ENCODE measurements at places on chromosomes 6 and 20. TPM values are rescaled to one million over a fixed set of nuclear protein-coding genes. Genes with fewer than 3 reads are reported as not detected.
A peak's percentile ranks its signal among the peaks of the same experiment; 100 is the strongest.

DNA sequence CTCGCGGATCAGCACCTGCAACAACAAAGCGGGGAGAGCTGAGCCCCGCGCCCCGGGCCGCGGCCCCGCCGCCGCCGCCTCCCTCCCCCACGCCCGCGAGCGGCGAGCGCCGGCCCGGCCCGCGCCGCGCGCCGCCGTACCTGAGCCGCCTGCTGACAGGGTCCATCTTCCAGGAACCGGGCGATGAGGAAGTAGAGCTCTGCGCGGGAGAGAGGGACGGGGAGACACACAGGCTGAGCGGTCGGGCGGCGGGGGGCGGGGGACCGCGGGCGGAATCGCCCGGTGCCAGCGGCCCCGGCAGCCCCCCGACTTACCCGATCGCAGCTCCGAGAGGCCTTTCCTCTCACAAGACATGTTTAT, 359 bp downstream of the PHIP start:
- peak; percentile 53 for DNase-seq

- no peak for DNase-seq
Measured at GRCh38 chr6:75149696-75150095, 56.2 kb downstream of the COL12A1 start.

The THBS2 gene
- total RNA-seq: 11.5 TPM

The LY86 gene
- total RNA-seq: 10.0 TPM

The SLC35F1 gene
- total RNA-seq: 0.60 TPM

The FOXP4 gene
- 15.0 TPM for total RNA-seq

- peak; percentile 16 for DNase-seq
Measured at GRCh38 chr6:137677709-137678108, 183.5 kb upstream of the OLIG3 start.

GRCh38 chr6:168158213-168158979, 79.4 kb upstream of the FRMD1 start:
- no peak for DNase-seq

The CRISP2 gene
- total RNA-seq: not detected

DNA sequence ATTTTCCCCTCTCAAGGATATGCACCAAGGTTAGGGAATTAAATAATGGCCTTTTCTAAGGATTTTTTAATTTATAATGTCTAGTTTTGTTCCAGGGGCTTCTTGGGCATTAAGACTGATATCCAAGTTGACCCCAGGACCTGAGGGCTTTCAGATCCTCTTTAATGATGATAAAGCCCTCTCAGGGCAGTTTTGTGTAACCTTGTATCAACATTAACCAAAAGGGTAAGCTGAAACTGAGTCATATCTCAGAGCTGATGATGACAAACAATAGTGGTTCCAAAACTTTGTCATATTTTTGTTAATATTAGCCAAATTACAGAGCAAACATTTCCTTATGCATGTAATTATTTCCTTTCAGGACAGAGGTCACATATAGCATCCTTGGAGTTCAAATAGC, 309.4 kb upstream of the MAN1A1 start:
- no peak for DNase-seq

- no peak for DNase-seq
Measured at GRCh38 chr6:113923526-113923925, 47.4 kb downstream of the HDAC2 start.

The PCMT1 gene
- total RNA-seq: 25.8 TPM

The TAGAP gene
- 7.9 TPM for total RNA-seq

The NNAT gene
- 11.3 TPM for total RNA-seq

DNA sequence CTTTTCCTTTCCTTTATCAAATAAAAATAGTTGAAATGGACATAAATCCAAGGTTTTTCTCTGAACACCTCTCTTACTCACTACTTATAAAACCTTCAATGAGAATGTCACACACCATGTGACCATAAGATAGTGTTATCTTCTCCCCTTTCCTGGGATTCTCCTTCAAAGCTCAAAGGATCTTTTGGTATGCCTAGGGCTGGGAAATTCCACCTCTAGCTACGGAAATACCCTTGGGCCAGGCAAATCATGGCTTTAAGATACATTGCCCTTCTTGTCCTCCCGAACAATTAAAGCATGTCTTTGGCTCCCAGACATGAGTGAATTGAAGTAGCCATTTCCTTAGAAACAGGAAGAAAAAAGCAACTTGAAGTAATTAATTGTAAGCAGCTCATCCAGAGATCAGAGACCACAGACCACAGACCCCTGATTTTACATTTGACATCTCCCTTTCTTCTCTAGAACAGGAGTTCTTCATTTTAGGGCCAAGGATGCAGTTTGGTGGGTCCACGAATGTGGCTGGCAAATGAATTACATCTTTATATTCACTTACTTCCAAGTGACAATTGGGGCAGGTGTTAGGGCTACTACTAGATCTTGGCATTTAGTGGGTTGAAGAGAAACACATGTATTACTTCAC, 4.1 kb downstream of the PLCB4 start:
- no peak for DNase-seq

DNA sequence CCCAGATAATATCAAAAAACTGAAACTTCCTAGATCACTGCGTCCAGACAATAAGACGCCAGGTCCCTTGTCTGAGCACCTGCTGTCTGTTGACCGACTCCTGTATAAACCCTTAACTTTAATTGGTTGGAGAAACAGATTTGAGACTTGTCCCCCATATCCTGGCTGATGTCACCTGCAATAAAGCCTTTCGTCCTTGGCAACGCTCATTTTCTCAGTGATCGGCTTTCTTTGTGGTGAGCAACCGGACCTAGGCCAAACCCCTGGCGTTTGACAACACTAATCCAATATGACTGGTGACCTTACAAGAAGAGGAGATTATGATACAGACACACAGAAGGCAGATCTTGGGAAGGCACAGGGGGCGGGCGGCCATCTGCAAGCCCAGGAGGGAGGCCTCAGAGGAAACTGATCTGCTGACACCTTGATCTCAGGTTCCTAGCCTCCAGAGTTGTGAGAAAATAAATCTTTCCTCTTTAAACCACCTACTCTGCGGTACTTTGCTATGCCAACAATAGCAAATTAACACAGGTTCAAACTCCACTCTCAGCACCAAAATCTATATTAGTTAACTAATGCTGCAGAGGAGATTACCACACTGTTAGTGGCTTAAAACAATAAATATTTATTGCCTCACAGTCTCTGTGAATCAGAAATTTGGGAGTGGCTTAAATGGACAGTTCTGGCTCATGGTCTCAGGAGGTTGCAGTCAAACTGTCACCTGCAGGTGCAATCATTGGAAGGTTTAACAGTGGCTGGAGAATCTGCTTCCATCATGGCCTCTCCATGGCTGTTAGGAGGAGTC, 178.7 kb downstream of the OTOR start:
- no peak for DNase-seq

The E2F1 gene
- total RNA-seq: not detected

GRCh38 chr6:158040051-158040803, 58.6 kb downstream of the SYNJ2 start:
- DNase-seq: no peak

- peak; percentile 25 for DNase-seq
Measured at GRCh38 chr20:50729901-50730764, 1.2 kb upstream of the PARD6B start.

The JPH2 gene
- total RNA-seq: 216 TPM

- no peak for DNase-seq
Measured at GRCh38 chr6:27795697-27796494, 116.3 kb downstream of the OR2B2 start.

GRCh38 chr6:136579800-136580199, 29.6 kb upstream of the MAP7 start:
- no peak for DNase-seq

DNA sequence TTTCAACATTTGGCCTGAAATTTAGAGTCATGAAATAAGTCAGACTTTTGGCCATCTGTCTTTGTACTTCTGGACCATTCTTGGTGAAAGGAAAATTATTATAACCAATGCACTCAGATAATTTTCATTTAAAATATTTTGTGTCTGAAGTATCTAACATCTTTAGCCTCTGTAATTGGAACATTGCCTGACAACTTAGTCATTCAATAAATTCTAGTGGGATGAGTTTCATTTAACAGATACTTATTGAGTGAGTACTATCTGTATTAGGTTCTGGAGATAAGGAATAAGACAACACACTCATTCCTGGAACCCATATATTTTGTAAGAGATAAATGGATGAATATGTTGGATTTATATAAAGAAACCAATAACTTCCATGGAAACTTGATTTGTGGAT, 536.0 kb downstream of the BCKDHB start:
- DNase-seq: no peak

GRCh38 chr20:50146214-50146613, 7.3 kb downstream of the PEDS1 start:
- no peak for DNase-seq

DNA sequence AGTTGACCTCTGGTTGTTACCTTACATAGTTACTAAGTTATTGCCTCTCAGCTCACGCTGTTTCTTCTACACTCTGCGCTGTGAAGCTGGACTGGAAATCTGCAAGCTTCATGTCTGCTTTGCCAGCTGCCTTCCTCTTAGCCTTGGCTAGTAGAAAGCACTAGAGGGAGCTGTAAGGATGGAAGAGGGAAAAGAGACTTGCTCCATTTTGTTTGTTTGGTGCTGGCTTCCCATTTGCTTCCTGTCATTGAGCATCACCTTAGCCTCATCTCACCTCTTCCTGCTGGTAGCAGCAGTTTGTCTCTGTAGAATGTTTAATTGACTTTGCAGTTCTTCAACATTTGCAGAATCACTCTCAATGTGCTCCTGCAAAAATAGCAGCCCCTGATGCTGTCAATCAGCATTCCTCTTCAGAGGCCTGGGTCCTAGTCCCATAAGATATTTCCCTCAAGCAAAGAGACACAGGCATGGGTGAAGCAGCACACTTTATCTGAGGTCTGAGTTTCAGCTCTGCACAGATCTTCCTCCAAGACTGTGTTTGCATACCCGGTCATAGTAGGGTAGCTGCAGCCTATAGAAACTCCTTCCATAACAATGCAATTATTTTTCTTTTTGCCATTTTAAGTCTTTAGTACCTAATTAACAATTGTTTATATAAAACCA, 302.2 kb upstream of the EPHA7 start:
- no peak for DNase-seq

DNA sequence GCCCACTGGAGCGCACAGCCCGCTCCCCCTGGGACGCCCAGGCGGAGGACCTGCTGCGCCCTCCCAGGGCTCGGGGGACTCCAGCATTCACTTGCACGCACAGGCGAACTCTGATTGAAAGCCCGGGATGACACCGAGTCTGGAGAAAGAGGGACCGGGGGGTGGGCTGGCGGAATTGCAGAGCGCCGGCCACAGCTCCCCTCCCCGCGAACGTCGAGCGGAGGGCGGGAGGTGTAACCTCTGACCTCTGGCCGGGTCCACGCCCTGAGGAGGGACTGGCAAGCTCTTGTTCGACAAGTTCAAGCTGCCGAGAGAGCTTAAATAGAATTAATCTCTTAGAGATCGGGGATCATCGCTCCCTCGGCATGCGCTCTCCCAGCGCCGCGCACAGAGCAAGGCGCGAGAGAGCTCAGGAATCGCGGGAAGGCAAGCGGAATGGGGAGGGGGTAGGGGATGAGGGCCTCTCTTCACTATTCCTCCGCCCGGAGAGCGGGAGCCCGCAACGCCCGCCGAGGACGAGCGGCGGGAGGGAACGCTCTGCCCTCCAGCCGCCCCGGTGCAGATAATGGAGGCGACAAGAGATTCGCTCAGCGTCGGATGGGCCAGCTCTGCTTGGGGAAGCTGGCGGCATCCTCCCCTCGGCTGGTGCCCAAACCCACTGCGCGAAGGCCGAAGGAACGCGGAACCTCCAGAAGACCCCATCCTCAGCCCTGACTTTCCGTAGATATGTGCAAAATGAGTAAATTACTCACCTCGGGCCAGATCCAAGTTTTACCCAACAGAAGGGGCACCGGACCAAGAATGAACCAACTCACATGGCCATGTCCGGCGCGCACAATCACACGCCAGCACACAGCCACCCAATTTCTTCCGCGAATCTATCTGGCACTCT, 761 bp upstream of the NR2E1 start:
- DNase-seq: no peak

The ASCC3 gene
- 15.7 TPM for total RNA-seq

DNA sequence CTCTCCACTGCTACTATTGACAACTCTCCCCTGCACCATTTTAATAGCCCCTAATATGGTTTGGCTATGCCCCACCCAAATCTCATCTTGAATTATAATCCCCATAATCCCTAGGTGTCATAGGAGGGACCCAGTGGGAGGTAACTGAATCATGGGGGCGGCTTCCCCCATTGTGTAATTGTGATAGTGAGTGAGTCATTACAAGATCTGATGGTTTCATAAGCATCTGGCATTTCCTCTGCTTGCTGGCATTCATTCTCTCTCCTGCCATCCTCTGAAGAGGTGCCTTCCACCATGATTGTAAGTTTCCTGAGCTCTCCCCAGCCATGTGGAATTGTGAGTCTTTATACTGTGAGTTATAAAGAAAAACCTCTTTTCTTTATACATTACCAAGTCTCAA, 74.1 kb upstream of the TCF21 start:
- DNase-seq: no peak

DNA sequence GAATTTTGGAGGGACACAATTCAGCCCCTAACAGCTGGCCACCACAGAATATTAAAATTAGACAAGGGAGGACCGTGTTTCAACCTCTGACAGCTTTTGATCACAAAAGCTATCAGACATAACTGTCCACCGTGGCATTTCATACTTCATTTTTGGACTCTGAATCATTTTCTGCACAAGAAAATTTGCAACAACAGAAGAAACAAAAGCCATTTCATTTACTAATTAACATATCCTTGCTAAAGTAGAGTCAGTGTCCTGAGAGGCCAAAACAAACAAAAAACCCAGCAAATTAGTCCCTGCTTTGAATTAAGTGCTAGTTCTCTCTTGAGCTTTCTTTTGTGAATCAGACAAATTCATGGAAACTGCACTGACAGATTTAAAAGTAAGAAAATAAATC, 17.6 kb upstream of the COL12A1 start:
- no peak for DNase-seq

DNA sequence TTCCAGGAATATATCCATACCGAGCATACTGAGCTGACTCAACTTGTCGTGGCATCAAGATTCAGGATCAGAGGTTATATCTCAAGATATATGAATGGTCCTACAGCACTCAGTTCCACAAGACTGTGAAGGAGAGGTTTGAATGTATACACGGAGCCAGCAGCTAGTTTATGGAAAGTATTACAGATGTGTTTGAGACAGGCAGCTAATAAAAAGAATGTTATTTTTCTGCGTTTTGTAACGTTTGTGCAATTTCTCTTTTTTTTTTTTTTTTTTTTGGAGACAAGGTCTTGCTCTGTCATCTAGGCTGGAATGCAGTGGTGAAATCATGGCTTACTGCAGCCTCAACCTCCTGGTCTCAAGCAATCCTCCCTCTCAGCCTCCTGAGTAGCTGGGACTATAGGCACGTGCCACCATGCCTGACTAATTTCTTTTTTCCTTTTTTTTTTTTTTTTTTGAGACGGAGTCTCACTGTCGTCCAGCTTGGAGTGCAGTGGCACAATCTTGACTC, 3.4 kb upstream of the FAM110A start:
- no peak for DNase-seq

The DLK2 gene
- not detected for total RNA-seq

The TINAG gene
- total RNA-seq: 155 TPM
